ENCODE measurements at places on chromosomes 16 and 17.

DNA sequence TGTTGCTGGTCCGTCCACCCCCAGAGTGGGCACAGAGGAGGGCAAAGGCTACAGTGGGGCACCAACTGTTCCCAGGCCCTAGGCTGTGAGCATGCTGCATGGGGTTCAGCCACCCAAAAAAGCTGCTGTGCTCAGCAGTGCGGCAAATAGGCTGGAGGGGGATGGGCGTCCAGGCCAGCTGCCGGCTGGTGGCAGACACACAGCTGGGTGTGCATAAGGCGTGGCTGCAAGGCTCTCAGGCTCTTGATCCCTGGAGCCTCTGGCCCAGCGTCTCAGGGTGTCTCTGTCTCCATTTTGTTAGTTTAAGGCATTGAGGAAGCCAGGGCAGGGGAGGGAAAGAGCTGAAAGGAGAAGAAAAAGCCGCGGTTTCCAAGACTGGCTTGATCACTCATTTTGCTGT lies 8.8 kb downstream of the RPL19 start:
- DNase-seq: peak; percentile 65

- peak; percentile 86 for DNase-seq
These were observed 128.4 kb downstream of the ENGASE start for GRCh38 chr17:79203016-79203415.

DNA sequence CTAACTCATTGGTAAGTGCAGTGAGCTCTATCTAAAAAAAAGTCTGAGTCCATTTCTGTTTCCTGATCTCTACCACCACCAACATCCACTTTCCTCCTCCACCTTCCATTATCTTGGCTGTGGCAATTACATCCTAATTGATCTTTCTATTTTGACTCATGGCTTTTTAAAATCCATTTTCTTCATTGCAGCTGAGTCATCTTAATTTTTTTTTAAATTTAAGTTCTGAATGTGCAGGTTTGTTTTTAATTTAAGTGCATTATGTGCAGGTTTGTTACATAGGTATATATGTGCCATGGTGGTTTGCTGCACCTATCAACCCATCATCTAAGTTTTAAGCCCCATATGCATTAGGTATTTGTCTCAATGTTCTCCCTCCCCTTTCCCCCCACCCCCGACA lies 390.7 kb downstream of the XYLT1 start:
- no peak for DNase-seq

DNA sequence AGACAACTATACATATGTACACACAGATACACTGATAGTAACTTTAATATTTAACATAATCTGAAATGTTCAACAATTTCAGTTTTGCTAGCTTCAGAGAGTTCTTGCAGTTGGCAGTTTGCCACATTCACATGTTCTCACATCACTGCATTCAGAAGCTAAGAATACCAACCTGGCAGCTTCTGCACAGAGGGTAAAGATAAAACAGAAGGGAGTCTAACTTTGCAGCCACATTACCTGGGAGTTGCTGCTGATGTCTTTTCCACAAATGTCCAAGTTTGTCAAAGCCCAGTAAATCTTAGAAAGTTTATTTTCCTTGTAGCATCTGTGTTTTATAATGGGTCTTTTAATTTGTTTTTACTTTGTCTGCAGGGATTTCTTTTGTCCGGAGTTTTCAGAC lies 332.0 kb downstream of the BCAS3 start:
- no peak for DNase-seq

- no peak for DNase-seq
These were observed 36.1 kb downstream of the NLK start for GRCh38 chr17:28078341-28079229.

DNA sequence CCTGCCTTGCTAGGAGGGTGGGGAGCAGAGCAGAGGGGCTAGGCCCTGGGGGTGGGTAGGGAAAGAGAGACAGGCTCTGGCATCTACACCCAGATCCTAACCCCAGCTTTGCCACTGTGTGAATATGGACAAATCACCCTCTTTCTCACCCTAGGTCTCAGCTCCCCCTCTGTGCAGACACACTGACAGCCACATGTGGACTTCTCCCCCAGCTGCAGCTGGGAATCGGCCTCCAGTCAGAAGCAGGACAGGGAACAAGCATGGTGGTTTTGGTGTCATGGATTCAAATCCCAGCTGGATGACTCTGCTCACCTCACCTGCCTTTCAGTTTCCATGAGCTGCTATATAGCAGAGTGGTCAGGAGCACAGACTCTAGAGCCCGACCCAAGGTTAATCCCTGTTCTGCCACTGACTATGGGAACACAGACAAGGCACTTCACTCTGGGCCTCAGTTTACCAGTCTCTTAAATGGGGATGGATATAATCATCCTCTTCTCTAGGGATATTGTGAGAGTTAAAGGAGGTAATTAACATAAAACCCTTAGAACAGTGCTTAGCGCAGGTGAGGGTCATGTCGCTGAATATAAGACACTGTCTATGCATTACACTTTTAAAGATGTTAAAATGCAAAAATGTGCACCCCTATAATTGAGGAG lies 26.2 kb upstream of the MAP3K14 start:
- DNase-seq: no peak

DNA sequence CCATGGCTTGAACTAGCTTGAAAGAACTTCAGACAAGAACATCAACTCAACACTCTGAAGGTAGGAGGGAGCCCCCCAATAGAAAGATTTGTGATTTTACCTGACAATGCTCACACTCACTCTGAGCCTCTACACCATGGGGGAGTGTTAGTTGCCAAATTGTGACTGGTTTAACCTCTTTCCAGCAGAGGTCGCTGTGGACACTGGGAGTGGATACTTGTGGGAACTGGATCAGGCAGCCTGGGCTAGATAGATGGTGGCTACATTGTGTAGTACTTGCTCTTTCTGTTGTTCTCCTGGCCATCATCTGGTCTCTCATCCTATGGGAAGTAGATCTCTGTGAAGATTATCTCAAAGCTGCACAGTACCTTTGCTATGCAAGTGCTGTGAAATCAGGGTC lies 2.9 kb downstream of the SMPD3 start:
- peak; percentile 80 for DNase-seq

DNA sequence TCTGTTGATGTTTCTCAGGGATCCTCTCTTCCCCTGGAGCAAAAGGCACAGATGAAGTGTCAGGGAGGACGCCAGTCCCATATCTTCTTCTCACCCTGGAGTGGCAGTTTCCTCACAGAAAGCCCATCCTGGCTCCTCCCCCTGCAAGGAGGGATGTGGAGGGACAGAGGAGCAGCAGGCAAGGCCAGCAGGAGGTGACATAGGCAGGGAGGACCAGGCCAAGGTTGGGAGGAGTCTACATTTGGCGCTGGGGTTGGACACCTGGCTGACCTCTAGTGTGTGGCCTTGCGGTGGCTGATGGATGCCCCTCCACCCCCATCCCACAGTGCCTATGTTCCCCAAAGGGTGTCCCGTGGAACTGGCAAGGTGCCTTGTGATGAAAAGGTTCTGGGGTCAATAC lies 125.4 kb downstream of the SEC14L1 start:
- peak; percentile 57 for DNase-seq

DNA sequence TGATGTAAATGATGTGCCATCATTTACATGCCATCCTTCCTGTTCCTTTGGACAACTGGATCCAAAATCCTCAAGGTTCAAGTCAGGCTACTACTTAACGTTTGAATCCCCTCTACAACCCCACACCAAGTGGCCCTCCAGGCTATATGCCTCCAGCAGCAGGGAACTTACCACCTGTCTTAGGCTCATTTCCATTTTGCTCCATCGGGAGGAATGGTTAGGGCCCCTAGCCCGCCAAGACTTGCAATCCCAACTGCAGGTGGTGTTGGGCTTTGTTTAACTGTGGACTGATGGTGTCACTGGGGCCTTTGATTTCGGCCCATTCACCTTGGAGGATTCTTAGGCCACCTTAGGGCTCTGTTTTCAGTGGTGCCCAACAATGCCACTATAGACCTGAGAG lies 9.7 kb downstream of the HNF1B start:
- peak; percentile 55 for DNase-seq

- DNase-seq: peak; percentile 33
These were observed 9.7 kb downstream of the MPRIP start for GRCh38 chr17:17051791-17052461.

GRCh38 chr17:77454242-77455095 lies 313.7 kb downstream of the SEC14L1 start:
- DNase-seq: no peak

DNA sequence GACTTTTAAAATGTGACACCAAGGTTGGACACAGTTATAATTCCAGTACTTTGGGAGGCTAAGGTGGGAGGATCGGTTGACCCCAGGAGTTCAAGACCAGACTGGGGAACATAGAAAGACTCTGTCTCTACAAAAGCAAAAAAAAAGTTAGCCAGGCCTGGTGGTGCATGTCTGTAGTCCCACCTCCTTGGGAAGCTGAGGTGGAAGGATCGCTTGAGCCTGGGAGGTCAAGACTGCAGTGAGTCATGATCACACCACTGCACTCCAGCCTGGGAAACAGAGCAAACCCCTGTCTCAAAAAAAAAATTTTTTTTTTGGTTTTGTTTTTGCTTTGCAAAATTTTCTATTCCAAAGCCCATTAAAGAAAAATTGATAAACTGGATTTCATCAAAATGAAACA lies 281.4 kb downstream of the BCAS3 start:
- no peak for DNase-seq

DNA sequence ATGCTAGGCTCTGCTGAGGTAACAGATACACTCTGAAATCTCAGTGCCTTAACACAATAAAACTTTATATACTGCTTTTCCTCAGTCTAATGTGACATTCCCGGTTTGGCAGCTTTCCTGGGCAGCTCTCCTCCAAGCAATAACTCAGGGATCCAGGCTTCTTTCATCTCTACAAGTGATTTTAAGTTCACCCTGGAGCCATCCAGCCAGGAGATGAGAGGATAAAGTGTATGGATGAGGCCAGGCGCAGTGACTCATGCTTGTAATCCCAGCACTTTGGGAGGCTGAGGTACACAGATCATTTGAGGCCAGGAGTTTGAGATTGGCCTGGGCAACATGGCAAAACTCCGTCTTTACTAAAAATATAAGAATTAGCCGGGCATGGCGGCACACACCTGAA lies 147.2 kb downstream of the UTP18 start:
- no peak for DNase-seq

DNA sequence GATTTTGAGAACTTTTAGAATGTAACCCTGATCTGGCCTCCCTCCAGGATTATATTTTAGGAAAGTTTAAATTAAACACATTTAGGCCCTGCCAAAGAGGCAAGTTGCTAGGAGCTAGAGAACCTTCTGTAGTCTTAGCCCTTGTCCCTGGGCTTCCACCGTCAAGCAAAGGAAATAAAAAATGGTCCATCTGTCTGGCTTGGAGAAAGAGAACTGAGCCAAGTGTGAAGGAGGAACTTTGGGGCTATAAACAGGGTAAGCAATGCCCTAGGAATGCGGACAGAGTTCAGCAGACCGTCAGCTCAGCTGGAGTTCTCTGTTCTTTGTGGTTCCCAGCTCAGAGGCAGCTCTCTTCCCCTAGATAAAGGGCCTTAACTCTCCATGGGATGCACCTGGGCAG lies 29.6 kb downstream of the RCVRN start:
- DNase-seq: peak; percentile 67

DNA sequence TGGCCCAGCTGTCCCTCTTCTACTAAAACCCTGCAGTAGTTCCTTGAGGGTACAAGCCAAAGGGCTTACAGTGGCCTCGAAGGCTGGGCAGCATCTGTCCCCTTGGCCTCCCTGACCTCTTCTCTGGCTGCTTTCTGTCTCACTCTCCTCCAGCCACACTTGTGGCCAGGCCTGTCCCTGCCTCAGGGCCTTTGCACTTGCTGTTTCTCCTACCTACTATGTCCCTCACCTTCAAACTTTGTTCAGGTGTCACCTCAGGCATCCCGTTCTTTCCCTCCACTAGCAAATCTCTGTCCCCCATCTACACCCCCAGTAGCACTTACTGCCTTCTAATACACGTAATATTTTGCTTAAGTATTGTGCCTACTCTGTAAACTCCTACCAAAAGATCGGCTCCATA lies 6.0 kb downstream of the ABCC1 start:
- DNase-seq: no peak

DNA sequence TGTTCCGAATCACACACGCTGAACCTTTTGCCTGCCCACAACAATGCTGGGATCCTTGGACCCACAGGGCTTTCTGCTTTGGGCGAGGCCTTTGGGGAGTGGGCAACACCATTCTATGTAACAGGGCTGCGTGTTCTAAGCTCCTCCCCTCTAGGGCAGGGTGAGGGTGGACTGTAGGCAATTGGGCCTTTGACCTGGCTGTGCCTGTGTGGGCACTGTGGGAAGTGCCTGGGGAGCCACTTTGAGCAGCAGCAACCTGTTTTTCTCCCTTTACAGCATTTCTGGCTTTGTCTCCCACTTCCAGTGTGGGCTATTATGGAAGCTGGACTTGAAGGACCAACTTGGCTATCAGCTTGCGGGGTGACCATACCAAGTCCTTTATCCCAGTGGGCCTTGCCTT lies 128.9 kb upstream of the WSCD1 start:
- DNase-seq: no peak

- DNase-seq: no peak
These were observed 431.3 kb downstream of the HS3ST3B1 start for GRCh38 chr17:14732211-14732610.

DNA sequence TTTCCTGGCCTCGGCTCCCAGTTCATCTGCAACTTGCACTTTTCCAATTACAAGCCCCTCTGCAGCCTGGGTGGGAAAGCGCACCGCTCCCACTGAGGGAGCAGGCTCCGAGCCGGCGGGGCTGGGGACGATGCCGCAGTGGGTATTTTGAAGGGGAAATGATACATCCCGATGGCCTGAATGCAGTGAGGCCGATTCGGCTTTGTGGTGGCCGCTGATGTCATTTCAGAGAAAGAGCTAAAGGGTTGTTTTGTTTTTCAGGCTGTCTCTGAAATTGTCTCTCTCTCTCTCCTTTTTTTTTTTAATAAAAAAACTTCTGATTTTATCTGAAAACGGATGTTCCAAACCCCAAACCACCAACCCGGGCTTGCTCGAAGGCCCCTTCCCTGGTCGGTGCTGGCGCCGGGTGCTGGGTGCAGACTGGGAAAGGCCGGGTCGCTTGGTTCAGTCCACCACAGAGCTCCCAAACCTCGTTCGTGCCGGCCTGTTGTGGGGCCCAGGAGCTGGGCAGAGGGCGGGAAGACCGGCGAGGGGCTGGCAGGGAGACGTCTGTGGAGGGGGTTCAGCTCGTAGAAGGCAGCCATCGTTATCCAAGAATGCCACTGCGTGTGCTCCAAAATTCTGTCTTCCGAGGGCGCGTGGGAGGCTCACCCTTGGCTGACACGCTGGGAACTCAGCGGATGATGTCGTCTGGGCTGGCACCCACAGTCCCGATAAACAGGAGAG lies 102.8 kb downstream of the FOXL1 start:
- no peak for DNase-seq

DNA sequence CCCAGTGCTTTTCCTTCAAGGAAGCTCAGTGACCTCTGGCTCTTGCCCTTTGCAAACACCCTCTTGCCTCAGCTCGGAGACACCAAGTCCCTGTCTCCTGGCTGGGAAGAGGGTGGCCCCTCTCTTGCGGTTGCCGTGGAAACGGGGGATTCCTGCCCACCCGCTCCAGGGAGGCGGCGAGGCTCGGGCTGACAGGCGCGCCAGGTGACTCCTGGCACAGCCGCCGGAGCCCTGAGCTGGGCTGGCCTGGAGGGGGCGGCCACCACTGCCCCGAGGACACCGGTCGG lies 71.4 kb downstream of the ABR start:
- peak; percentile 84 for DNase-seq

- no peak for DNase-seq
These were observed 20.8 kb upstream of the ZFHX3 start for GRCh38 chr16:73068541-73069401.

Data from H7 (cell line).